ENCODE measurements at places on chromosomes 13 and 19. TPM values are rescaled to one million over a fixed set of nuclear protein-coding genes. Genes with fewer than 3 reads are reported as not detected.

- H3K4me3 ChIP-seq: no peak overlapping the region
- no peaks in the 10 kb centered on the region for H3K27me3 ChIP-seq
- peaks cover 51% of the 10 kb centered on the region for H3K4me1 ChIP-seq
- peak overlapping the region; percentile 81 for H3K27ac ChIP-seq
Measured at GRCh38 chr19:47172666-47173455, 42.2 kb downstream of the SAE1 start.

- H3K27me3 ChIP-seq: no peaks in the 10 kb centered on the region
- no peak for DNase-seq
- no peaks in the 10 kb centered on the region for H3K4me1 ChIP-seq
- H3K36me3 ChIP-seq: no peaks in the 10 kb centered on the region
- no peak overlapping the region for H3K4me3 ChIP-seq
Measured at GRCh38 chr19:7590256-7590655, 5.4 kb upstream of the CAMSAP3 start.

DNA sequence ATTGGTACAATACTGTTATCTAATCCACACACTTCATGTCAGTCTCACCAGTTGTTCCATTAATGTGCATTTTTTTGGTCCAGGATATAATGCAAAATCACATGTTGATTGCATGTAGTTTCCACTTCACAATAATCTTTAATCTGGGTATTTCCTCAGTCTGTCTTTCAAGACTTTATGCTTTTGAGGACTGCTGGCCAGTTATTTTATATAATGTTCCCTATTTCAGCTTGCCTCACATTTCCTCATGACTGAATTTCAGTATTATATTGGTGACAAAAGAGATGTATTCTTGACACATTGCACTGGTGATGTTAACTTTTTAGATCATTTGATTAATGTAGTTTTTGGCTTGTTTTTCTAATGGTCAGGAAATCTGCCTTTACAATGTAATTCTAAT lies 368.3 kb downstream of the IRS2 start:
- no peak overlapping the region for H3K27ac ChIP-seq
- no peaks in the 10 kb centered on the region for H3K36me3 ChIP-seq
- H3K4me3 ChIP-seq: no peak overlapping the region
- no peaks in the 10 kb centered on the region for H3K27me3 ChIP-seq
- H3K4me1 ChIP-seq: no peaks in the 10 kb centered on the region

DNA sequence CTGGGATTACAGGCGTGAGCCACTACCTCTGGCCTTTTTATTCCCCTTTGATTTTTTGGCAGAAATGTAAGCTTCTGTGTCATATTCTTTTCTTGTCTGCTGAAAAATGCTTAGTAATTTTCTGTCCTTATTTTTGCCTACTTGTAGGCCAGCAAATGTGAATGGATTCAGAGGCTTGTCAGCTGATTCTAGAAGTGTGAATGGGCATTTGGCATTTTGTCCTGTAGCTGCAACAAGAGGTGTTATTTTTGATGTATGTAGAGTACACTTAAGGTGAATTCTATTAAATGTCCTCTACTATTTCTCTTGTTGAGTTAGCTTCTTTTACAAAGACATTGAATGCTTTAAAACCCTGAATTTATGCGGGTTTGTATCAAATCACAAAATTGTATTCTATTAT lies 50.0 kb downstream of the FRY start:
- H3K36me3 ChIP-seq: no peaks in the 10 kb centered on the region
- H3K27me3 ChIP-seq: no peaks in the 10 kb centered on the region
- H3K4me1 ChIP-seq: no peaks in the 10 kb centered on the region
- no peak overlapping the region for H3K4me3 ChIP-seq

The TUBA3C gene
- total RNA-seq: not detected
